ENCODE measurements at places on chromosomes 13 and 19. TPM values are rescaled to one million over a fixed set of nuclear protein-coding genes. Genes with fewer than 3 reads are reported as not detected.

TLE2 gene
- polyA plus RNA-seq = 26.8 TPM

DNA sequence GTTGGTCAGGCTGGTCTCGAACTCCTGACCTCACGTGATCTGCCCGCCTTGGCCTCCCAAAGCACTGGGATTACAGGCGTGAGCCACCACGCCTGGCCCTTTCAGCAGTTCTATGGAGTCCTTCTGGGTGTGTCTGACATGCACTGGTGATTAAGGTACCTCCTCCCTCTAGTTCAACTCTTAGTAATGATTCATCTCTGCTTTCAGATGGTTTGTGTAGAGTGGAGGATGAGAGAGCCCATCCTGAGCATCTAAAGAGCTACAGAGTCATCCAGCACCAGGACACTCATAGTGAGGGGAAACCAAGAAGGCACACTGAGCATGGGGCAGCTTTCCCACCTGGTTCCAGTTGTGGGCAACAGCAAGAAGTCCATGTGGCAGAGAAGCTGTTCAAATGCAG is 8.2 kb downstream of the ZNF584 start:
- DNase-seq = no peak

DNA sequence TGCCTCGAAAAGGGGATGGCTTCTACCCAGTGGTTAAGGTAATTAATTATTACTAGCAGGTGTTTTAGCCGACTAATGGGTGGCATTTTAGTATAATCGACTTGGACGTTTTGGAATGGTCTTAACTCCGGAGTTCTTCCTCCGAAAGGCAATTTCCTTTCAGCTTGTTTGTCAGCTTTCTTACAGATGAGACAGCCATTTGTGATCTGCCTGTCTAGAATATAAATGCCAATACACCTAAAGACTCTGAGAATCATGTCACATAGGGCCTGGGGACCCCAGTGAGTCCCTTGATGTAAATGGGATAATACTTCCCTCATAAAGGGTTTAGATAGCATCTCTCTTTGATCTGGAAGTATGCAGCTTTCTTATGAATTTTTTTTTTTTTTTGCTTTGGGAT is 41.9 kb upstream of the PSG9 start:
- DNase-seq = no peak

SIGLEC9 gene
- 1.6 TPM for polyA plus RNA-seq

- DNase-seq = no peak
These were observed 186.2 kb upstream of the GPR12 start for GRCh38 chr13:26946684-26947343.

All from right renal cortex interstitium (tissue), 3 donors.